ENCODE measurements at places on chromosomes 7 and 10. TPM values are rescaled to one million over a fixed set of nuclear protein-coding genes. Genes with fewer than 3 reads are reported as not detected.

DNA sequence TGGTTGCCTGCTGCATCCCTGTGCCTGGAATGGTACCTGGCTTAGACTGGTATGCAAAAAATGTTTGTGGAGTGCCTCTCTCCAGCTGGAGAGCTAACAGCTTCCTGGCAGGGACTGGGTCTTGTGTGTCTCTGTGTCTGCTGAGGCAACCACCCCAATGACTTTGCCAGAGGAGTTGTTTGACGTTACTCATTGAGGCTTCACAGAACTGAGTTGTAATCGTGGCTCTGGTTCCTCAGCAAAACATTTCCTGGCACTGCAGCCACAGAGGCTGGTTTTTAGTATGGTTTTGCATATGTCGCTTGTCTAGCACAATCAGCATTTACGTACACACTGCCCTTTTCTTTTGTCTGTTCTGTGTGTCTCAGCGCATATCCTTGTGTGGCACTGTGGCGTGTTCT is 7.5 kb downstream of the ZNF282 start:
- H3K4me3 ChIP-seq, result no peak overlapping the region
- no peaks in the 10 kb centered on the region for H3K27me3 ChIP-seq
- H3K4me1 ChIP-seq, result no peaks in the 10 kb centered on the region
- peaks cover 55% of the 10 kb centered on the region for H3K36me3 ChIP-seq
- no peak overlapping the region for H3K27ac ChIP-seq

DNA sequence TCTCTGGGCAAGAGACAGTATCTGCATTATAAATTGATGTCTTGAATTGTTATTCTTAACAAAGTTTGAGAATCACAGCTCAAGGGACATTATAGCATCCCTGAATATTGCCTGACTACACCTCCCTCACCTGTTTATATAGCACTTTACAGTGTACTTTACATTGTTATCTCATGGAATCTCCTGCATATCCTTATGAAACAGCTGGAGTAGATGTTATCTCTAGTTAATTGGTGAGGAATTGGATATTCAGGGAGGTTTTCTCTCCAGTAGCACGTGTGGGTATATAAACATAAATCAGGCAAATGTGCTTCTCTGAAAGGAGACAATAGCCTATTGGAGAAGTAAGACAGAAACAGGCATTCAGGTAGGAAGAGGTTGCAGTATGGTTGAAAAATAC is 117.2 kb downstream of the SRI start:
- H3K27ac ChIP-seq, result no peak overlapping the region
- no peak overlapping the region for H3K4me3 ChIP-seq
- no peaks in the 10 kb centered on the region for H3K27me3 ChIP-seq
- H3K36me3 ChIP-seq, result no peaks in the 10 kb centered on the region

GRCh38 chr10:90862908-90863514 is 5.2 kb upstream of the HTR7 start:
- peaks cover 4% of the 10 kb centered on the region for H3K4me1 ChIP-seq
- peak; percentile 36 for DNase-seq
- H3K4me3 ChIP-seq, result no peak overlapping the region
- no peak overlapping the region for H3K27ac ChIP-seq
- peaks cover 17% of the 10 kb centered on the region for H3K27me3 ChIP-seq

DNA sequence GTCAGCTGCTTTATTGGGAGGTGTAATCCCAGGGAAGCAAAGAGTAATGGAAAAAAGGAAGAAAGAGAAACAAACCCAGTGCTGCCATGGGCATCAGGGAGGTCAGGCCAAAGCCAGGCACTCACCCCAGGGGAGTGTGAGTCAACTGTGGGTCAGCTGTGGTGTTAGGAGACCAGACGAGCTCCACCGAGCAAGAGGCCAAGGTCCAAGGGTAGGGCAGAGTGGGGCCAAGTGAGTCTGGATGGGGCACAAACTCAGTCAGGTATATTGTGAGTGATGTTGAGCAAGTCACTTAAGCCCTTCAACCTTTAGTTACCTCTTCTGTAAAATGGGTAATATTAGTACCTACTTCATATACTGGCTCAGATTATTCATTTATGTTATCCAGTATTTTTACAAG is 30.4 kb upstream of the CDK13 start:
- no peaks in the 10 kb centered on the region for H3K27me3 ChIP-seq
- no peaks in the 10 kb centered on the region for H3K4me1 ChIP-seq
- no peak for DNase-seq
- no peaks in the 10 kb centered on the region for H3K36me3 ChIP-seq
- no peak overlapping the region for H3K4me3 ChIP-seq

DNA sequence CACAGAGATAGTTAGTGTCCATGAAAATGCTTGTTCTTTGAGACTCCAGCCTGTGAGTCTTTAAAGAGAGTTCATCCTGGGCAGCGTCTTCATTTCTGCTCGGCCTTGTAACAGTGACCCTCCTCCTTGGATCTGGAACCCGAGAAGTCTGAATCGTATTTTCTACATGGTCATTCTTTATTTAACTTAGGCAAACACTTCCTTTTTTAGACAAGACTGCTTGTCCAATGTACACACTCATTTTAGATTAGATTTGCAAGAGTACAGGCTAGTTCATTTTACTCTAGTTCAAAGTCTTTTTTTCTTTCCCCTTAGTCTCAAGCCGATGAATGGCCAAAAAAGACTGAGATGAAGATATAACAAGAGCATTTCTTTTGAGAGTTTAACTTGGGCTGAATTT is 133.5 kb downstream of the CHN2 start:
- no peak overlapping the region for H3K4me3 ChIP-seq
- no peaks in the 10 kb centered on the region for H3K36me3 ChIP-seq
- no peaks in the 10 kb centered on the region for H3K27me3 ChIP-seq
- no peaks in the 10 kb centered on the region for H3K4me1 ChIP-seq
- H3K27ac ChIP-seq, result no peak overlapping the region

DNA sequence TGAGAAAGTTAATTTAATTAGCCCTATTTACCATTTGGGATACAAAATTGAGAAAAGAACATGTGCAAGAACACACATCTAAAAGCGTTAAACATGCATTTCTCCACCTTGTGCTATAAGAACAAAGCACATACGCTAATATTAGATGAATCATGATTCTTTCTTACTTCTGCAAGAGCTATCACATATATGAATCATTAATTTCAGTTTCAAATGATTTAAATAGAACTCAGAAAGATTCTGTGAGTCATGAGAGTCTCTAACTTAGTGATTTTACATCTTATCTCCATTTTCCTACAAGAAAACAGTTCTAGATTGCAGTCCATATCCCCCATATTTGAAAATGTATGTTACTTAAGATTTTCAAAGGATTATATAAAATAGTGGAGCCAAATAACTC is 173.9 kb downstream of the RNLS start:
- H3K27ac ChIP-seq, result no peak overlapping the region
- no peaks in the 10 kb centered on the region for H3K27me3 ChIP-seq
- DNase-seq, result no peak
- H3K36me3 ChIP-seq, result no peaks in the 10 kb centered on the region
- H3K4me1 ChIP-seq, result peaks cover 22% of the 10 kb centered on the region
- no peak overlapping the region for H3K4me3 ChIP-seq

GRCh38 chr7:10034843-10035556 is 938.7 kb upstream of the PHF14 start:
- DNase-seq, result no peak
- no peak overlapping the region for H3K4me3 ChIP-seq
- no peaks in the 10 kb centered on the region for H3K4me1 ChIP-seq
- no peaks in the 10 kb centered on the region for H3K36me3 ChIP-seq

GRCh38 chr10:129105266-129105665 is 361.8 kb upstream of the MGMT start:
- no peaks in the 10 kb centered on the region for H3K4me1 ChIP-seq
- no peak overlapping the region for H3K27ac ChIP-seq
- no peak overlapping the region for H3K4me3 ChIP-seq
- H3K27me3 ChIP-seq, result no peaks in the 10 kb centered on the region

GRCh38 chr10:16611037-16611436 is 89.4 kb upstream of the C1QL3 start:
- no peak overlapping the region for H3K4me3 ChIP-seq
- no peaks in the 10 kb centered on the region for H3K27me3 ChIP-seq
- H3K36me3 ChIP-seq, result no peaks in the 10 kb centered on the region
- no peak for DNase-seq
- H3K4me1 ChIP-seq, result no peaks in the 10 kb centered on the region

DNA sequence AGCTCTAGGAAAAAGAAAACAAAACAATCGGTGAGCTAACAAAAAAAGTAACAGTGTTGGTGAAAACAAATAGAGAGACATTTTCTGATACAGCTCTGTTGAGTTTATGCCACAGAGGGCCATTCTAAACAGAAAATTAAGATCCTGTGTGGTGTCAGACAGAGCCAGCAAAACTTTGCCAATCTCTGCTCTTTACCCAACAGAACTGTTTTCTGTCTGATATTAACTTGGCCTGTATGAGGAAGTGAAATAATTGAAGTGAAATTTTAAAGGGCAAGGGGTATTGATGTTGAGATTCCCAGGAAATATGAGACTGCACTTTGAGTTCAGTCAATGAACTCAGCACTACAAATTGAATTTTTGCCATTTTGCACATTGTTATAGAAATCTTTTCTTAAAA is 101.0 kb downstream of the AOAH start:
- H3K4me1 ChIP-seq, result peaks cover 39% of the 10 kb centered on the region
- H3K27ac ChIP-seq, result no peak overlapping the region
- no peak overlapping the region for H3K4me3 ChIP-seq

DNA sequence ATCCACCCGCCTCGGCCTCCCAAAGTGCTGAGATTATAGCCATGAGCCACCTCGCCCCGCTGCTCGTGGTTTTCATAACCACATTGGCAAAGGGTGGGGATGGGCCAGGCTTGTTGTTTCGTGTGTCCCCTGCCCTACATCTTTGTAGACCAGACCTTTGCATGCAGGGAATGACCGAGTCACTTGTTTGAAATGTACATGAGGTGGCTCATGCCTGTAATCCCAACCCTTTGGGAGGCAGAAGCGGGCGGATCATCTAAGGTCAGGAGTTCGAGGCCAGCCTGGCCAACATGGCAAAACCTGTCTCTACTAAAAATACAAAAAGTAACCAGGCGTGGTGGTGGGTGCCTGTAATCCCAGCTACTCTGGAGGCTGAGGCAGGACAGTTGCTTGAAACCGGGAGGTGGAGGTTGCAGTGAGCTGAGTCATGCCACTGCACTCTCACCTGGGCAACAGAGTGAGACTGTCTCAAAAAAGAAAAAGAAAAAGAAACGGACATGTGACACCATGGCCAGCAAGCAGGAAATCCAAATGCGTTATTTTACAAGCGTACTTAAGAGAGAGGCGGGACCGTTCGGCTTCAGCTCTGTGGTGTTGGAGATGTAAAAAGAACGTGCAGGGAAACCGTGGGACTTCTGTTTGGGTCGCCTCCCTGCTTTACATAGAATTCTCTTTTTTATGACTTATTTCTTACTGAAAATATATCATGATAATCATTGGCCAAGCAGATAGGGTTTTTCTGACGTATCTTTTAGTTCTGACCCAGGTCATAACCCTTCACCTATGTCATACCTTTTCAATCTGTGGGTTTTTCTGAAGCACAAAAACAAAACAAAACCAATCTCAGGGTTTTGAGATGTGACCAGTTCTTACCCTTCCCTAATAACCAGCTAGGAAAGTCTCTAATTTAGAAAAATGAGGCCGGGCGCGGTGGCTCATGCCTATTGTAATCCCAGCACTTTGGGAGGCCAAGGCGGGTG is 45.1 kb downstream of the WIPI2 start:
- H3K4me1 ChIP-seq, result peaks cover 69% of the 10 kb centered on the region
- no peaks in the 10 kb centered on the region for H3K36me3 ChIP-seq
- no peak overlapping the region for H3K4me3 ChIP-seq
- no peaks in the 10 kb centered on the region for H3K27me3 ChIP-seq
- peak; percentile 69 for DNase-seq
- no peak overlapping the region for H3K27ac ChIP-seq

IFIT2 gene
- 3.6 TPM for polyA plus RNA-seq

ZNF394 gene
- 50.5 TPM for polyA plus RNA-seq

NUTM2A gene
- 0.88 TPM for polyA plus RNA-seq

ZFYVE27 gene
- 55.2 TPM for polyA plus RNA-seq

NODAL gene
- polyA plus RNA-seq, result 0.07 TPM

HOXA13 gene
- not detected for polyA plus RNA-seq

IGFBP1 gene
- not detected for polyA plus RNA-seq

AKR1C4 gene
- not detected for polyA plus RNA-seq

Data from B cell (primary cell).